ENCODE measurements at places on chromosomes 12 and 14.

GRCh38 chr14:44530475-44530874 lies 23.4 kb upstream of the FSCB start:
- DNase-seq: no peak

GRCh38 chr12:51829641-51830040 lies 18.9 kb downstream of the FIGNL2 start:
- no peak for DNase-seq

- no peak for DNase-seq
Measured at GRCh38 chr12:807041-807735, 54.8 kb downstream of the WNK1 start.

GRCh38 chr12:49030119-49030518 lies 11.5 kb upstream of the PRKAG1 start:
- no peak for DNase-seq

DNA sequence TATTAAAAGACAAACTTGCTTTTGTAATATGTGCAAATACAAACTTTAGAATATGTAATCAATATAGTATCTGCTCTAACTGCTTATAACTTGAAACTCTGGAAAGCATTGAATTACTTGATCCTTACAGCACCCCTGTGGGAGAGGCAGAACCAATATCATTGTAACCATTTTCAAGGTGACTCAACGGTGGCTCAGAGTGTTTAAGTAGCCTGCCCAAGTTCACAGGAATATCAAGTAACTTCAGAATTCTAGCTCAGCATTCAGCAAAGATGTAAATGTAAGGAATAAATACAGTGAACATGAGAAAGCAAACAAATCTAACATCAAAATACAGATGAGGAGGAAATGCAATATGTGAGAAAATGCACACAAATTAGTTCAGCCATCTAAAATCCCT lies 264.6 kb downstream of the NELL2 start:
- DNase-seq: no peak

DNA sequence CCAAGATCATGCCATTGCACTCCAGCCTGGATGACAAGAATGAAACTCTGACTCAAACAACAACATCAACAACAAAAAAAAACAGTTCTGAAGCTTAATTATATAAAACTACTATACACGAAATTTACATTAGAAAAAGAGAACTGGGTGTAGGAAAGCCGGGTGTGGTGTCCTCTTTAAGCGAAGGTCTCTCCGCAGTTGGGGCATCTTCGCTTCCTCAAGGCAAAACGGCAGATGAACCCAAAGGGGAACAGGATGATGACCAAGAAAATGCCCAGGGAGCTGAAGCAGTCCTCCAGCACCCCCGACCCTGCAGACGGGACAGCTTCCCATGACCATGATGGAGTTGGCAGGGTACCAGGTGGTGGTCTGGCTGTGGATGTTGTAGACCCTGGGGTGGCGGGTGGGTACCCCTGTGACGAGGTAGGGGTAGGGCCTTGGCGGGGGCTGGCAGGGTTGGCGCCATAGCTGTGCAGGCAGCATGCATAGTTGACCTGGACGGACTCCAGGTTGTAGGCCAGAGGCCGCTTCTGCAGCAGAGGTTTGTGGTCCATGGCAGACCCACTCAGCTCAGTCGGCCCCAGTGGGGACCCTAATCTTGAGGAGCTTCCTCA lies 18.2 kb upstream of the BCAT1 start:
- no peak for DNase-seq

DNA sequence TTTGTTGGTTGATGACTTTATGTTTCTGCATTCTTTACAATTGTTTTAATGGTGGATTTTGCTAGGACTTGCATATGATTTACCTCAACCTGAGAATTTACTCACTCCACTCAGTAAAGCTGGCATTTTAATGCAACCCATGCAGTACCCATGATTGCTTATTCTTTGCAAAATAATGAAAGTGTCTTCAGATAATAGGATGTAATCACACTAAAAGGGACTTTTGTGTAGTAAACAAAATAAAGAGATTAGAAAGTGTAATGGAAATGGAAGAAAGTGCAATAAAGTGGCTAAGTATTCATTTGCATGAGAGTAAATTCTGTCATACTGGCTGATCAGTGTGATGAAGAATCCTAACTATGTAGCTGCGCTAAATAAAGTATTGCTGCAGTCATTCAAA lies 87.6 kb upstream of the NOVA1 start:
- no peak for DNase-seq

DNA sequence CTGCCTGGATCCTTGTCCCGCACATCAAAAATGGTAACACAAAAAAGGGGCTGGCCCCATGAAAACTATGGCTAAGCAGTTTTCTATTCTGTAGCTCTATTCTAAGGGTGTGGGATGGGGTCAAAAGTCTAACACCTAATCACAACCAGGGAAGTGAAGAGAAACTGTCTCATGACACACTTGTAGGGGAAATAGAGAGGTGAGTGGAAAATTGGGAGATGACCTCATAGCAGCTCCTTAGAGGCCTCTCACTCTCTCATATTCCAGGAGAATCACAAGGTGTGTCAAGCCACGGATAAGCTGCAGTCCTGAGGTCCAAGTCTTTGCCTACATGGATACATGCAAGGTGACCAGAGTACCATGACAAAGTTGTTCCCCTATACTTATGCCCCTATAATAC lies 10.7 kb downstream of the KLHL28 start:
- DNase-seq: no peak

- no peak for DNase-seq
Measured at GRCh38 chr14:86310611-86311010, 780.7 kb downstream of the FLRT2 start.

GRCh38 chr14:68491793-68492192 lies 301.1 kb downstream of the ZFP36L1 start:
- DNase-seq: no peak

DNA sequence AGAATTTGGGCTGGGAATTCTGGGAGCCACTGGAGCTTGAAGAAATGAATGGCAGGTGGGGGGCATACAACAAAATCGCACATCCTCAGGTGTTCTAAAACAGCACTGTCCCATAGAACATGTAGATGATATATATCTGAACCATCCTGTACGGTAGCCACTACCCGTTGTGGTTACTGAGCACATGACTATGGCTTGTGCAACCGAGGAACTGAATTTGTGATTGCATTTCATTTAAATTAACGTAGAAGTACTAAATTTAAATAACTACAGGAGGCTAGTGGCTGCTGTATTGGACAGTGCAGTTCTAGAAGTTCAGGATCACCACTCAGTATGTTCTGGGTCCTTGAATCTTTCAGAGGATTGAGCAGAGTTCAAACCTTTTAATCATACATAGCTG lies 172.4 kb downstream of the PHETA1 start:
- no peak for DNase-seq

GRCh38 chr12:120474616-120474960 lies 5.0 kb upstream of the SRSF9 start:
- DNase-seq: no peak

GRCh38 chr14:30907659-30908057 lies 33.3 kb downstream of the COCH start:
- no peak for DNase-seq

All from T-helper 9 cell (primary cell).